GM04503 (cell line): ENCODE measurements at places on chromosomes 1 and 21.

DNA sequence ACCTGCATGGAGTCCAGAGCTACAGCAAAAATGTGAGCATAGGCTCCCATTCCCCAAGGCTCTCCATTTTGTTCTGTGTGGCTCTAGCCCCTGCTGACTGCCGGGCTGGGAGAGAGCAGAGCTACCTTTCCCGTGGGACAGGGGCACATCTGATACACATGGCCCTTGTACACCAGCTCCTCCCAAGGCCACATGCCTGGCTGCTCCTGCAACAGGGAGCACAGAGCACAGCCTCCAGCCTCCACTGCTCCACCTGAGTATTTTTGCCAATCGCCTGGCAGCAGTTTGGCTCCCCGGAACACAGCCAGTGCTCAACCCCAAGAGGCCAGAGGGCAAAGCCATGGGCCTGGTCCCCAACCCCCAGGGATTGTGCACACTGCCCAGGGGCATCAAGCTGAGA is 146.5 kb downstream of the CHD1L start:
- no peak for DNase-seq

GRCh38 chr1:66533804-66534740 is at the start of gene SGIP1:
Gene SGIP1 (plus strand): TSS chr1:66534153. CDS start chr1:66534359, 206 bp downstream.
- no peak for DNase-seq

DNA sequence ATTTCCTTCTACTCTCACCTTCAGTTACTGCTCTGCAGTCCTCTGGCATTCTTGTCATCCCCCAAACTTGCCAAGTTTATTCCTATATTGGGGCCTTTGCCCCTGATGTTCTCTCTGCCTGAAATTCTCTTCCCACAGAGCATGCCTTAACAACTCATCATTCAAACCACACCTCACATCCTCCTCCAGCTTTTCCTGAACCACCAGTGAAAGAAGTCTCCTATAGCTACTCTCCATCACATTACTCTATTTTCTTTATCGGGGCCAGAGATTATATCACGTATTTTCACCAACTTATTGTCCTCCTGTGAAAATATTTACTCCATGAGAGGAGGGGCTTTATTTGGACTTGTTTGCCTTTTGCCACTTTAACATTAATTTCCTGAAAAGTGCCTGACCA is 32.1 kb downstream of the EXTL2 start:
- DNase-seq = no peak

DNA sequence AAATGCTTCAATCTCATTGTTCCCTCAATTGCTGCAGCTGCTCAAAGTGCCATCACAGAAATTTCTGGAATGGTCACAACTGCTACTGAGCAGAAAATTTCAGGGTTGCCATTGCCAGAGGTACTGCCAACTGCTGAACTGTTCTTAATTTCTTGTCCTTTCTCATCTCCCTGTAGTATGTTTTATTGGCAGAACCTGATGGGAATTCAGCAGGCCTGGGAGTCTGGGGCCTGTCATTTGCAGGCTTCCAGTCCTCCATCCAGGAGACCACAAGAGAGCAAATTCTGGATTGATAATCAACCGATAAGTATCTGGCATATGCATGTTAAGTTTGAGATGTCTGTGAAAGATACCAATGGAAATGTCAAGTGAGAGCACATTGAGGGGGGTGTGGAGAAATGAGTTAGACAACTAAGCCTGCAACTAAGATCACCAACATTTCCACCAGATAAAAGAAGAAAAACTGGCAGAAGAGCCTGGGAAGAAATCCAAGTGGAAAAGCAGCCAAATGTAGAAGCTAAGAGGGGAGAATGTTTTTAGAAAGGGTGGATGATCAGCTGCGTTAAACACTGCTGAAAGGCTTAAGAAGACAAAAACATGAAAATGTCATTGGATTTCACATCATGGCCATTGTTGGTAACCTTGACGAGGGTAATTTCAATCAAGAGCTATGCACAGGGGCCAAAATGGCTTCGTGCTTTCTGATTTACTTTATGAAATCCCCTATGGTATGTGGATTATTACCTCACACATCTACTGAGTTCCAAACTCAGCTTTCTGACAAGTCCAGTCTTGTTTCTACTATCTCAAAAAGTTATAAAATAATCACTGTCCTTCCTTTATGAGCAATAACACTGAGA is 648.1 kb downstream of the PLPP3 start:
- DNase-seq = no peak

DNA sequence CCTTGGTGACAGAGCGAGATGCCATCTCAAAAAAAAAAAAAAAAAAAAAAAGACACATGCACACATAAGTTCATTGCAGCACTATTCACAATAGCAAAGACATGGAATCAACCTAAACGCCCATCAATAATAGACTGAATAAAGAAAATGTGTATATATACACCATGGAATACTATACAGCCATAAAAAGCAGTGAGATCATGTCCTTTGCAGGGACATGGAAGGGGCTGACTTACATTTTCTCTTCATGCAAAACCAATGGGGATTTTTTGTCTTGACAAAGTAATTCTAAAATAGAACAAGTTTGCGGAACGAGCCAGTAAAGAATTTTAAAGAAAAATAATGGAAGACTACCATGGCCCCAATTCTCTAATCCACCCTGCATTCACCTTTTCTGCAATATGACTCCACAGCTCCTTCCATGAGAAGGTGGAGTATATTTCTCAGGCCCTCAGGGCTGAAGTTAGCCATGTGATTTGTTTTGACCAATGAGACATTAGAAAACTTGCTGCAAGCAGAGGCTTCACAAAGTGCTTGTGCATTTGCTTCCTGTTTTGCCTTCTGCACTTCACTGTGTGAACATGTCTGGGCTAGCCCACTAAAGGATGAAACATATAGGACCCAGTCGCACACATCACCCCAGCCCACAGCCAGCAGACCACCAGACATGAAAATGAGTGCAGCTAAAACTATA is 78.8 kb upstream of the NR5A2 start:
- no peak for DNase-seq

- DNase-seq = no peak
Measured at GRCh38 chr1:21652937-21653743, 16.0 kb downstream of the RAP1GAP start.

DNA sequence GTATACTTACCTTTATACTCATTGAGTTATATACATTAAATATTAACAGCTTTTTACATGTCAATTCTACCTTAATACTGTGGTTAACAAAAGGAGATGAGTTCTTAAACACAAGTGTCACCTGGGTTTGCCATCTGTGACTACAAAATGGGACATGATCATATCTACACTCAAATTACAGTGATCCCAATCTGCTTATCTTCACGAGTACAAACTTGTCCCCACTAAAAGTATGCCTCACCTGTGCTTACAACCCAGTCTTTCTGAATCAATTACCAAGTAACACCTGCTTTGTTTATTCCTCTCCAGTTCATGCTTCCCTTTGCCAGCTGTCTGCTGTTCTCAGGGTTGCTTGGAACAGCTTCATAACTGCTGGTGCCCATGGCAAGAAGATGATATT is 8.8 kb downstream of the CD1E start:
- no peak for DNase-seq

DNA sequence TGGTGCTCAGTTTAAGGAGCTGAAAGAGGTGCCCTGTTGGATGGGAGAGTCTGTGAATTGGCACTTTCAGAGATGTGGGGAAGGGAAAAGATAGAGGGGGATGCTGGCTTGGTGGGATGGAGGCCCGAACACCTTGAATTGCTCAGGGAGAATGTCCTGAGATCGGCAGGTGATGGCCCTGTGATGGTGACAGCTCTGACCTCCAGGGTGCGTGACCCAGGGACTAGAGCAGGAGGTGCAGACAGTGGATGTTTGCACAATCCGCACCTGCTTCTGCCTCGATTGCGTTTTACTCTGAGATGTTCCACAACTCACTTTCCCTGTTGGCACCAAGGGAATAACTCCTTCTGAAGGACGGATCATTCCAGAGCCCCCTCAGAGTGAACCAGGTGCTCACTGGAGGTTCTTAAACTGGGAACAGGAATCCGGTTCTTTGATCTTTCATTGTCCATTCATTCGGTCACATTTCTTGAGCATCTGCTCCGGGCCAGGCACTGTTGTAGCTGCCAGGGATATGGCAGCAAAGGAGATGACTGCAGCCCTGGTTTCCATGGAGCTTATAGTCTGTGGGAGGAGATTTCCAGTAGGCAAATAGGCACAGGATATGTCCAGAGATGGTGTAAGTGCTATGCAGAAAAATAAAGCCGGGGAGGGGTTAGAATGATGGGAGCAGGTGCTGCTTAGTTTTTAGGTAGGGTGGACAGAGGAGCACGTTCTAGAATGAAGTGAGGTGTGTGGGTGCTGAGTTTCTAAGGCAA is 226.6 kb upstream of the TMEM51 start:
- no peak for DNase-seq

- DNase-seq = no peak
Measured at GRCh38 chr1:91427741-91428140, 23.1 kb upstream of the HFM1 start.

- DNase-seq = no peak
Measured at GRCh38 chr1:103336408-103336807, 189.1 kb upstream of the RNPC3 start.

GRCh38 chr1:154861607-154862094 is 8.4 kb downstream of the KCNN3 start:
- DNase-seq = no peak

DNA sequence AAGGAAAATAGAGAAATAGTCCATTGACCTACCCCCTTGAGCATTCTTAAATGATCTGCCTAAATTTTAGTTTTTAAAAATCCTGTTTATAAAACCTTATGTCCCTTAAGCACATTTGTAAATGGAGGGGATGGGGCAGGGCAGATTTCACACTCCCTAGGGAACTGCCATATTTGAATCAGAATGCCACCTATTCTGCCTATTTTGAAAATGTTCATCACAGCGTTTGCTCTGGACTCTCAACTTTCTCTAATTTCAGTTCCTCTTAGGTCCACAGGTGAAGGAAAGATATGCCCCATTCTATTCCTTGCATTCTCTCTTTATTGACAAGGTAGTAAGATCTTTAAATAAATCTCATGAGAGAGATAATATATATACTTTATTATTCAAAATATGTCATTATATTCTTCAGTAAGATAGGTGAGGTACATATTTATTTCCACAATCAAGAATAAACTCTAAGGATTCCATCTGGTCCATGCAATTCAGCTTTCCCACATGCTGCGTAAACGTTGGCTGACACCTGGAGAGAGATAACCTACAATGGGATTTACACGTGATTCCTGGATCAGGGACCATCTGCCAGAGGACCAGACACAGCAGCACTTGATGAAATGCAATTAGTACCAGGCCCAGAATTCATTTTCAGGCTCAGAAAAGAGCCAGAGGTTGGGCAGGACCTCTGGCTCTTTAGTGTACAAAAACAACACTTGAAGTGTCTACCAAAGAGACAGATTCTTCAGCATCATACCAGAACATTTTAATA is 1.2 kb upstream of the LPGAT1 start:
- no peak for DNase-seq

- no peak for DNase-seq
Measured at GRCh38 chr1:93004566-93005251, 43.4 kb upstream of the DIPK1A start.

DNA sequence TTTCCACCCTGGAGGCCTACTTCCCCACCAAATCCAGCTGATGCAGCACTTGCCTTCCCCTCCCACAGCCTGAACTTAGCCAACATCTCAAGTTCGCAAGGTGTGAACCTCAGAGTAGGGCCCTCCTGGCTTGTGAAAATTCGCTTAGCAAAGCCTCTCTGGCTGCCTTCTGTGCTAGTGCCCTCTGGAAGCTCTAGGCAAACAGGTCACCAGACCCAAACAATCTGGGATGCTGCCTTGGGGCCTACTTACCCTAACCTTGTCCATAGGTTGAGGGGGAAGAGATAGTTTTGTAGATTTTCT is 30.3 kb upstream of the TRABD2B start:
- DNase-seq = no peak

GRCh38 chr1:113860891-113861290 is 10.6 kb downstream of the PTPN22 start:
- DNase-seq = peak; percentile 44

DNA sequence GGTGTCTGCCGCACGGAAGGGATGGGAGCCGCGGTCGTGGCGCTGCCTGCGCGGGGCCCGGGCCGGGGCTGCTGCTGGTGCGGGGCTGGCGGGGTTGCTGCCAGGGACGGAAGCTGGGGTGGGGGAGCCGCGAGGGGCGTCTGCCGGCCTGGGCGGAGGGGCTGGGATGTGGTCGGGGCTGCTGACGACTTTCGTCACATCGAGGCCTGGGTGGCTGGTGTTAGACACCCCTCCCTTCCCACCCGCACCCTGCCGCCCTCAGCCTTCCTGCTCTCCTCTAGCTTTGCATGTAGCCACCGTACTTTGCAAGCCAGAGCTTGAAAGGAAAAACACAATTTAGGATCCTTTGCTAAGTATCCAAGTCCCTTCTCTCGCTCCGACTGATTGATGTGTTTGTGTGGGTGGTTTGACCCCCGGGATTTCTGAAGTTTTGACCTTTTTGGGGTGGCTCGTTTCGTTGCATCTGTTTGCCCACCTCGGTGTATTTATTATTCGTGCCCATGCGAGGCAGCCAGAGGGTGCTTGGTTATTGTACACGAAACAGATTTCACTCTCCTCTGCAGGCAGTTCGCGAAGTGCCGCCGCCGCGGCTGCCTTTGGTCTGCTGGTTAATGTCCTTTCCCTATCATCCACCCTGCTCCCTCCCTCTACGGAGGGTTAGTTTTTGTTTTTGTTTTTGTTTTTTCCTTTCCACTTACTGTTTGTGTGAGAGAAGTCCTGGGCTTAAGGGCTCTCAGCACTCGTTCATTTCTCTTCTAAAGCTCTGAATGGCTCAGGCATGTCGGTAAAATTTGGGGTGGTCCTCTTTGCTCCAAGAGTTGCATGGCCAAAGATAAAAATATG is 868 bp downstream of the C1orf21 start:
- DNase-seq = no peak
